ENCODE measurements at places on chromosomes 2 and 18.

GRCh38 chr18:27666016-27666415, 480.9 kb upstream of the CHST9 start:
- DNase-seq = no peak

GRCh38 chr2:51581636-51582267, 549.8 kb upstream of the NRXN1 start:
- no peak for DNase-seq

DNA sequence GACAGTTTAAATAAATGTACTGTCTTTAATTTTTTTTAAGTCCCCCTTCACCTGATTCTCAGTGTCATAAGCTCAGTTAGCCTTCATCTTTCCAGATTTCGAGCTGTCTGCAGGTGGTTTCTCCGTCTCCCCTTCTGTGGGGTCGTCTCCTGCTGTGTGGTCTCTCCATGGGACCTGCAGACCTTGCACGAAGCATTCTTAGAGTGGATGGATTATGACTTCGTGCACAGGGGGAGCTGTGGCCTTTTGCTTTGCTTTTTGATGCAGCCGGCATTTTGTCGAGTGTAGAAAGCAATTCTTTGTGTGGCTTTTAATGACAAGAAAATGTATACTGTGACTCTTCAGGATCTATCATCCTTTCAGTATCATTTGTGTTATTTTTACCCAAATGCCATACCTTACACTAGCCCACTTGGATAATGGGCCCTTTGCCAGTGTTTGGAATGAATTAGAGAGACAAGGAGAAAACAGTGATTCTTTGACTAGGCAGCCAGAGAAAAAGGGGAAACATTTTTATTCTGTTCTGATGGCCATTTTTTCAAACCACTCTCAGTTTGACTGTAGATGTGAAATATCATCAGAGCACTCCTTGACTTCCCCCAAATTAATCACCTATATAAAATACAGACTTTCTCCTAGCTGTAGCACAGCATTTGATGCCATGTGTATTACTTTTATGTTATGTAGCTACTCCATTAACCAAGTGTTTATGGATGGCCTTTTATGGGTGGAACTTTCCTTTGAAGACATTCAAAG, 54.3 kb downstream of the ITGA6 start:
- DNase-seq = no peak

DNA sequence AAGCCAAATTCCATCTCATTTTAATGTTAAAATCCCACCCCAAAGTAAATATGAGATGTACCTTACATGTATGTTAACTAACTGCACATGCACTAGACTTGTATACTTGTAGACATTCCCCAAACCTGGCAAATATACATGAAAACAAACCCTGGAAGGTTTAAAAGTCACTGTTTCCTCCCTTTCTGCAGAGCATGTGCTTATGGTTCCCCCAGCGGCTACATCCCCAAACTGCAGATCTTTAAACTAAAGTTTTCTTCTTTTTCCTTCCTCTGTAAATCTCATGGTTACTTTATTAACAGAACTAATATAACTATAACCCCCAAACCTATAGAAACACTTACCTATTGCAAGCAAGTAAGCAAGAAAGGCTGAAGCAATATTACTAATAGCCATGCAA, 731.5 kb downstream of the LRP1B start:
- no peak for DNase-seq

DNA sequence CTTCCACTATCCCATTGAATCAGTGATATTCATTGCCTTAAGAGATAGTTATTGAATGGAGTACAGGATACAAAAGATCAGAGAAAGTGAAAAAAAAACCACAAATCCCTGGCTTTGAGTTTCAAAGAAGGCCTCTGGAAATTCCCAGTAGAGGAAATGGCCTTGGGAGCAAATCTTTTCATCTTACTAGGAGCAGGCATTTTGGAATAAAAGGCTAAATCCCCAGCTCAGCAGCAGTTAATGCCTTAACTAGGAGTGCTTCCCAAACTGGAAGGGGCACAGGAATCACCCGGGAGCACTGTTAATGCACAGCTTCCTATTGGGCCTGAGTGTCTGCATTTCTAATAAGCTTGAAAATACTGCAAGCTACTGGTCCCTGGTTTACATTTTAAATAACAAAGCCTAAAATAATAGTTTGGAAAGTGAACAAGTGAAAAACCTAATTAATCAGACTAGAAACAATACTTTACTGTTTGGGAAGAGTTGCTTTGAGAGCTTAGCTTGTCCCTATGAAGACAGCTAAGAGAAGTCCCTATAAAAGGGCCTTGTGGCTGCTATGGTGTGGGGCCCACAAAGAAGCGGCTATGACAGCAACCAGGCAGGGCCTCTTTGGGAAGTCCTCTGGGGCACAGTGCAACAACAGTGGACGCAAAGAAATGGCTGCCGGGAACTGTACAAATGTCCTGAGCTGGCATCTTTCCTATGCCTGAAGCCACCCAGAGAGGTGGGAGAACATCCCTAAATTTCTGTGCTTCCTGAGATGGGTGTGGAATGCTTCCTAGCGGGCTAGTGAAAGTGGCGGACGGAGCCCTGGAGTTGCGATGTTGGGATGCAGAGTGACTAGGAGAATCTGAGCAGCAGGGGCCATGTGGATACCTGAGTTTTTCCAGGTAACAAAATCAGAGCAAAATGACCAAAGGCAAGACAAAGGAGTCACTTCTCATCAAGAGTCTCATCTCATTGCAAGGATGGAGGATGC, 117.1 kb upstream of the KLHL14 start:
- DNase-seq = no peak

DNA sequence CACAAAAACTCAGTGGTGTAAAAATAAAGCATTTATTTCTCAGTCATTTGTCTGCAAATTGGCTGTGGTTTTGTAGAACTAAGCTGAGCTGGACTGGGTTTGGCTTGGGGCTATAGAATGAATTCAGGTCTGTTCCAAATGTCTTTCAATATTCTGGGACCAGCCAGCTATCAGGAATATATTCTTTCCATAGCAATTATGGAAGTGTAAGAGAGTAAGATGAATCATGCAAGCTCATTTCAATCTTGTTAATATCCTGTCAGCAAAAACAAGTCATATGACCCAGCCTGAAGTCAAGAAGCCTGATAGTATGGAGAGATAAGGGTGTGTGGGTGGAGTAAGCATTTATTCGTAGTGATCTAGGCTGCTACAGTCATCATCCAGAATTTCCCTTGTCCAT, 481.0 kb upstream of the CDH2 start:
- no peak for DNase-seq

GRCh38 chr18:12296457-12296856, 11.6 kb upstream of the TUBB6 start:
- no peak for DNase-seq

GRCh38 chr2:99734236-99734635, 244.4 kb upstream of the REV1 start:
- no peak for DNase-seq

- no peak for DNase-seq
These were observed 152.1 kb upstream of the ID2 start for GRCh38 chr2:8529706-8530277.

DNA sequence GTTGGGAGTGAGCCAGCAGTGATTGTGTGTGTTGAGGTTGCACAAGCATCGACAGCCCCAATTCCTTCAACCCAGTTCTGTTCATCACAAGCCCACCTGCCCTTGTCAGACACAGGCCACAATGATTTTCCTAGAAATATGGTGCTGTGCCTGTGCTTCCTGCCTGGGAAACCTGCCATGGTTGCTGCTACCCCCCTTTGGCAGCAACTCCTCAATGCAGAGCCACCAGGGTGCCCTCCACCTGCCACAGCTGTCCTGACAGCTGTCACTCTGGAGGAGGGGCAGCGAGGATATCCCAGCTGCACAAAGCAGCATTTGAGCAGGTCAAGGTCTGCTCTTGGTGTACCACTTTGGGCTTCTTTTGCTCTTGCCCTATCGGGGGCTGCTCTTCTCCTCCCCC, 27.1 kb downstream of the SMIM21 start:
- no peak for DNase-seq

- no peak for DNase-seq
These were observed 12.3 kb upstream of the TEX51 start for GRCh38 chr2:126886211-126886915.

GRCh38 chr2:66574701-66575624, 140.0 kb downstream of the MEIS1 start:
- peak; percentile 61 for DNase-seq

GRCh38 chr2:237278568-237278967, 135.4 kb downstream of the COL6A3 start:
- DNase-seq = no peak

DNA sequence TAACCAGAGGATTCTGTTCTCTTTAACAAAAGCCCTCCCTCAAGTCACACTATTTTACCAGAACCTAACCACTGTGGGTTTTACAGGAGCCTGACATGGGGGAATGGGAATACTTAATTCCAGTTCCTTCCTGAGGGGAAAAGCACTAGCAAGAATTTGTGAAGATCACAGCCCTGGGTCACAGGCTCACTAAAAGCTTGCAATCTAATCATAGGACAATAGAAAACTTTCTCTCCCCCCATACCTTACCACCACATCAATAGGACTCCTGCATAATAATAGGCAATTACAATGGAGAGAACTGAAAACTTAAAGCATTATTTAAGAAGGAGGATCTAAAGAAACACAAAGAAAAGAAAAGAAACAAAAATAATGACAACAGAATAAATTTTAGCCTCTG, 225.8 kb upstream of the ZNF804A start:
- DNase-seq = no peak

- DNase-seq = no peak
These were observed 81.6 kb downstream of the SH3RF3 start for GRCh38 chr2:109210431-109211200.

- no peak for DNase-seq
These were observed 75.2 kb upstream of the C2orf15 start for GRCh38 chr2:99066075-99066958.

DNA sequence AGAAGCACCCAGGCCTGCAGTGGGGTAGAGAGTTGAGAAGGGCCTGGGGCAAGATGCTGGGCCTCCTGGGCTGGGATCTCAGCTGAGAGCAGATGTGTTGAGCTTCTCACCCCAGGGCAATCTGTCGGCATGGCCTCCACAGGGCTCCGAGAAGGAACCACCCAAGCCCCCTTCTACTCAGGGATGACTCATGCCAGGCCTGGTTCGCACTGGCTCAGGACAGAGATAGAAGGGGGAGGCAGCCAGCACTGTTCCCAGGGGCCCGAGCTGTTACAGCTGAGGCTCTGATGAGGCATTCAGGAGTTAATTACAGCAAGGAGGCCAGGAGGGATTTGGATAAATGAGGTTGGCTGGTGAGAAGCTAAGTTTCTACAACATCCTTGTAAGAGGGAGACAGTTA, 62.5 kb downstream of the CENPO start:
- no peak for DNase-seq

DNA sequence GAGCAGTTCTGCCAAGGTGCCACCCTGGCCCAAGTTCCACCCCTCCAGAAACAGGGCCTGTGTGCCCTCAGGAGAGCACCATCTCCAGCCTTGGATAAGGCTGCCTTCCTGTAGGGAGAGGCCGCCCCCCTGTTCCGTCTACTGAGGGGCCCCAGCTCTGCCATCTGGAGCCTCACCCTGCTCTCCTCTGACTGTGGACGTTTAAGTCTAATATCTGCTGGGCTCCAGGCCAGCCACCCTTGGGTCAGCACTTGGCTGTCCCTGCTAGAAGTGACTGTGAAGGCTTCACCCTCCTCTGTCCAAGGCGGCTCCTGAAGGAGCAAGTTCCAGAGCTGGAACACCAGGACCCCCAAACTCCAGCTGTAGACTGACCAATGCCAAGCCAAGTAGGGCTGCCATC, 26.3 kb downstream of the RHOB start:
- no peak for DNase-seq

- DNase-seq = no peak
These were observed 8.0 kb upstream of the CYB5A start for GRCh38 chr18:74299746-74300145.

DNA sequence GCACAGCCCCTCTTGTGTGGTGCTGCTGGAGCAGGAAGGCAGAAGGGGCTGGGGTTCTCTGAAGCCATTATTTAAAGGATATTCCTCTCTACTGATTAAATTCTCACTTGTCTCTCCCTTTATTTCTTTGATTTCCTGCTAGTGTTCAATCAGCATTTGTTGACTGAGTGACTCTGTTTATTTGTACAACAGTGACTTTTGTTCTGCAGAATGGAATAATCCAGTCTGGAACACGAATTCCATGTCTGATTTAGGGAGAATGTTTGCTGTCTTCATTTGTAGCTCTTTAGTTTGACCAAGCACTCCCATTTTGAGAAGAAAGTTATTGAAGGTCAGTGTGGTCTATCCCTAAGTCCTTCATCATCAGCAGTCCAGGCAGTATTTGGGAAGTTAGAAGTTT, 141.2 kb downstream of the SETBP1 start:
- no peak for DNase-seq

DNA sequence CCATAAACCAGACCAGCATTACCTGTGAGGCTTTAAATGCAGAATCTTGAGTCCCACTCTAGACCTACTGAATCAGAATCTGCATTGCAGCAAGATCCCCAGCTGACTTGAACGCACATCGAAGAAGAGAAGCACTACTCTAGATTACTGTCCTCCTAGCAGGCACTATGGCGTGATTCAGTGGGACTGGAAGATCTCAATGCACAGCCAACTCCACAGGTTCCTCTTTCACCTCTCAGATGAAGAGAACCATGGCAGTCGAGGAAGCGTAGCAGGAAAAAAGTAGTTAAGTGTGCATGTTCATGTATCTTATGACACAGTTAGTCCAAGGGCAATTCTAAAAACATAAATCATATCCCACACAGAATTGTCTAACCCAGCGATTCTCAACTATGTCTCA, 97.4 kb downstream of the STK39 start:
- no peak for DNase-seq

DNA sequence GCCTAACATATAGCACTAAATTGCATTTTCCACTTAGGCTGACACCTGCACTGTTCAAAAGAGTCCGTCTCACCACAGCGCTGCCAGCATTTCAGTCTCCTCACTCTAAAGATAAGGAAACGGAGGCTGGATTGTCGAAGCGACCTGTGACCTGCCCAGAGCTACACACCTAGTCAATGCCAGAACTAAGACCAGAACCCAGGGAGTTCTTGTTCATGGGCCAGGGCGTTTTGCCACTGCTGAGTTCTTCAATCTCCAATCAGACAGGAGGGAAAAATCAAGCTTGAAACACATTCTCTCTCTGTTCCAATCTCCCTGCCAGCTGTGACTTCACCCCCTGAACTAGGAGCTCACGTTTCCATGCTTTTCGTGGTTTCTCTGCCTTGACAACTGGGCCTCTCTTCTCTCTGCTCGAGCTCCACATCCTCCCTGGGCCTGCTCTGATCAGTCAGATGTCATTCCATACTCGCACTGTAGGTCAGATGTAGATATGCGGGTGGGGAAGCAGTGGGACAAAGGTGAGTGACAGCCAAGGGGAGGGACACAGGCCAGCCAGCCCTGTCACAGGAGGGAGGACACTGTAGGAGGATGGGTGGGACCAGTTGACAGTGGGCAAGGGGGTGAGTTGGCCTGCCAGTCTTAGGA, 221.1 kb upstream of the SMAD2 start:
- no peak for DNase-seq
